ENCODE measurements at places on chromosomes 5 and 9. TPM values are rescaled to one million over a fixed set of nuclear protein-coding genes. Genes with fewer than 3 reads are reported as not detected.

- no peak for DNase-seq
Measured at GRCh38 chr5:148969291-148969690, 93.6 kb downstream of the SH3TC2 start.

GRCh38 chr9:73168298-73168934 is 16.8 kb downstream of the ANXA1 start:
- no peak for DNase-seq

- DNase-seq: no peak
Measured at GRCh38 chr5:54455413-54456157, at the start of gene HSPB3. Gene HSPB3 (plus strand): TSS chr5:54455699. CDS start chr5:54455790, 91 bp downstream.

GRCh38 chr5:91222482-91222881 is 160.6 kb downstream of the ARRDC3 start:
- DNase-seq: no peak

DNA sequence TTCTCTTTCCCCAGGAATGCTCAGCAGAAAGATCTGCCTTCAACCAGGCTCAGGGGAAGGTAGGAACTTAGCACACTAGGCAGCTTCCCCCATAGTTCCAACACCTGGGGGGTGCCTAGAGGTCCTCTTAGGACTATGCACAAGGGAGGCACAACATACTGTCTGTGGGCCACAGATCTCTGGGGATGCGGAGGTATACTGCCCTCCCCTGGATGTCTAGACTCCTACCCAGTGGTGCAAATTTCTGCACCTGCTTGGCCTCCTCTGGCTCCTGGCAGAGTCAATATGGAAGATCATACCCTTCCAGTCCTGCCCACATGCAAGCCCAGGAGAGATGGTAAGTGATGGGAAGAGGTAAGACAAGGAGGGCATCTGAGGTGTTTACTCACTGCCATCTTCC is 247.5 kb upstream of the DAPK1 start:
- no peak for DNase-seq

DNA sequence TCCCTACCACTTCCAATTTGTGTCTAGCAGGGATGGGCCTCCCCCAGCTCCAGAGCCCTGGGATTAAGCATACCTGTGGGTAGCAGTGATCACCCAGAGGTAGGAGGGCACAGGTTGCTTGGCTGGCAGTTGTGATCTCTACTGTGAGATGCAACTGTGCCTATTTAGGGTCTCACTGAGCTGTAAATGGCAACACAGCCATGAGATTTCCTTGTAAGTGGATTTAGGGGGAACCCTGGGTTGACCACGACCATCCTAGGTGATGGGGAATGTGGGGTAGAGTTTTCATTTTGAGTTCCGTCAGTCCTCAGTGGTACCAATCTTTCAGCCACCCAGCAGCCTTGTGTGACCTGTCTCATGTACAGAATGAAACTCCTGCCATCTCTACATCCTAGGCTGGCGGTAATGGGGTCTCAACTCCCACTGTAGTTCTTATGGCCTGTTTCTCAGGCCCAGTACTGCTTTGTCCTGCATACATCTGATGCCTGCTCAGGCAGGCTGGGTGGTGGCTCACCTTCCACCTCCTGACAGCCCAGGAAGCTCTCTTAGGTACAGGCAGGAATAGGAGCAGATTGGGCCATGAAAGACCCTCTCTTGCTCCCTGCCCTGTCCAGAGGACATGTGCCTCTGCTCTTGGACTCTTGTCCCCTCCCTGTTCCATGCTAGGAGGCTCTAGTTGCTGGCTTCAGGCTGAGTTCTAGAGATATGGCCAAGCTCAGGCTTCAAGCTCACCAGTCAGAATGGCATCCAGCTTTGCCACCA is 8.1 kb downstream of the HNRNPAB start:
- no peak for DNase-seq

DNA sequence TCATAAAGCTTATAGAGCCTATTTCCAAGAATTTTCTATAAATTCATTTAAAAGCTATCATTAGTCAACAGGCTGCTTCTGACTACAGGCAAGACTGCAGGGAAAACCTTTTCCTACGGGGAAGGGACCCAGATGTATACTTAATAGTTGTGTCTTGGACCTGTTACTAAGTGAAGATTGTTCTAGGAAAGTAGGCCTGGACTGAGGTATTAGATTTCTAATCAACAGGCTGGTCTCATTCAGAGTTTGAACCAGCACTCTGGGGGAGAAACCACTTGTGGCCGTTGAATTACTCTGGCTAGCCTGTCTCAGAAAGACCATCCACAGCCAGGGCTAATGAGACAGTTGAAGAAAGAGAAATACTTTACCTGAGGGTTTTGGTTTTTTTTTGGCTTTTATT is 60.0 kb downstream of the IL6ST start:
- no peak for DNase-seq

GRCh38 chr5:54794135-54794975 is 191.0 kb downstream of the ESM1 start:
- no peak for DNase-seq

DNA sequence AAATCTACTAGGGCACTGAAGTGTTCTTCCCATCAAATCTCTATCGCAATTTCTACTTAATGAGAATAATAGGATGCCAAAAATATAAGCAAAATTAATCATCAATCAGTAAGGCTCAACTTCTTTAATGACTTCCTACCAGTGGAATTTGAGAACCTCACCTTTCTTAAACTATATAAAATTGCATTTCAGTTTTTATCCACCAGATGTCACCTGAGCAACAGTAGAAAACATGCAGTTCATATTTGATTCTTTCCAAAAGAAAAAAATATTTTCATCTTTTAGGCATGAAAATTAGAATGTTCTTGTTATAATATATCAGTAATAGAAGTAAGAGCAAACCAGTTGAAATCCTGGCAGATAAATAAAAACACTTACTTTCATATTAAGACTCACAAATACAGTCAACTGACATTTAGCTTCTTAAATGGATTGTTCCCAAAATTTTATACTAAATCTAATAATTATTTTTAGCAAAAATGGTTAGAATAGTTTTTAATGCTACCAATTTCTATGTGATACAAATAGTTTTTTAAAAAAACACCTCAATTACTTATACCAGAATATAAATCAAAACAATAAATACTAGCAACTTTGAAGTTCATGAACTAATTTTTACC is 13.4 kb upstream of the CCDC112 start:
- peak; percentile 39 for DNase-seq

- DNase-seq: peak; percentile 67
Measured at GRCh38 chr5:145854651-145855258, 18.1 kb downstream of the GRXCR2 start.

DNA sequence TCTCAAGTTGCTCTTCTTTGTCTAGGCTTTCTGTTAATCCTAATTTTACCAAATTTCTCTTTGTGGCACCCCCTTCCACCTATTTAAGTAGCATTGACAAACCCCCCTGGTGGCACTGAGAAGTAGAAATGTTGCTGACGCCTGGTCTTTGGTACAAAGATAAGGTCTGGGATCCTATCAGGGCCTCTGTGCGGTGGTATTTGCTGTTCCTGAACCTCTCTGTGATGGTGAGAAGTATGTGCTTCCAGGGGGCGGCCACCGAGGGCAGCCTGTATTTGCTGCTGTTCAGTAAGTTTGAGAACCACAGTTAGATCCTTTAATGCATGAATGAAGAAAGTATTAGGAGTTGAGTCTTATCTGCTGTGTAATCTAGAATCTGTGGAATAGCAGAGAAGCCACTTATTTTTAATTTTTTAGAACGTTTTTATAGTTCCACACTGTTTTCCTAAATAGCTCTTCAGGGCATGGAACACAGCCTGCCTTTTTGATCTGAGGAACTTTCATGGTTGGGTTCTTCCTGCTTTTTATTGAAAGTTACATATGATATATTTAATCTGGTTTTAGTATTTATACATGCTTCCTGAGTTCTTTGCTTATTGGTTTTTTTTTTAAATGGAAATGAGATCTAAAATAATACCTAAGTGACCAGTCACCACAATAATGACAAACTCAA is 124.2 kb downstream of the TRIO start:
- DNase-seq: peak; percentile 30

DNA sequence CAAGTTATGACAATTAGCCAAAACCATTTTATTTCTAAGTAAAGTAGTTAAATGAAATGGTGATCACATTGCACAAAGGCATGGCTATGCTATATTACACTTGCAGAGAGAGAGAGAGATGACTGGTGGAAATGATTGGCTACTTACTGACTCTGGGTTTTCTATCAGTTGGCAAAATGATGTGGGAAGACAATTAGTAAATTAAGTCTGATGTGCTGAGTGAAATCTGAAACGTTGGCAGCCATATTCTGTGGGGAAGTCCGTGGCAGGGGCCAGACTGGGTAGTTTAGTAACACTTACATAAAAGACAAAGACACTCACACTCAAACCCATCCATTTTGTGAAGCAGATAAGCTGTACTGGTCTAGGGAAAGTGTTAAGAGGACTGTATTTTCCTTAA is 61.6 kb downstream of the ANXA1 start:
- no peak for DNase-seq

DNA sequence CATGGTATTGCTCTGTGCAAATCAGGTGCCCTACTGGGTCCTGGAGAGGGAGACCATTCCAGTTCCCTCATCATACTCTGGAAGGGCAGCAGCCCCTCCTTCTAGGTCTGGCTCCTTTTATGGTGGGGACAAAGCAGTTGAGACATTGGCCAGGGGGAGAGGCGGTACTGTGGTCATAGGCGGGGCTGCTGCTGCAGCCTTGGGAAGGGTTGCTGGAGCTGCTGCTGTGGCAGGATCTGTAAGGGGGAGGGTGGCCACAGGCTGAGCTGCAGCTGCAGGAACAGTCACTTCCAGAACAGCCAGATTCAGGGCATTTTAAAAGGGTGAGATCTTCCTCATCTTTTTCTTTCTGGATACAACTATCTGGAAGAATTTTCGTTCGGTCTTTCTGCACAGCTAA is 233.0 kb upstream of the SGCD start:
- DNase-seq: no peak

GRCh38 chr5:62722360-62722759 is 143.7 kb downstream of the LRRC70 start:
- no peak for DNase-seq

DNA sequence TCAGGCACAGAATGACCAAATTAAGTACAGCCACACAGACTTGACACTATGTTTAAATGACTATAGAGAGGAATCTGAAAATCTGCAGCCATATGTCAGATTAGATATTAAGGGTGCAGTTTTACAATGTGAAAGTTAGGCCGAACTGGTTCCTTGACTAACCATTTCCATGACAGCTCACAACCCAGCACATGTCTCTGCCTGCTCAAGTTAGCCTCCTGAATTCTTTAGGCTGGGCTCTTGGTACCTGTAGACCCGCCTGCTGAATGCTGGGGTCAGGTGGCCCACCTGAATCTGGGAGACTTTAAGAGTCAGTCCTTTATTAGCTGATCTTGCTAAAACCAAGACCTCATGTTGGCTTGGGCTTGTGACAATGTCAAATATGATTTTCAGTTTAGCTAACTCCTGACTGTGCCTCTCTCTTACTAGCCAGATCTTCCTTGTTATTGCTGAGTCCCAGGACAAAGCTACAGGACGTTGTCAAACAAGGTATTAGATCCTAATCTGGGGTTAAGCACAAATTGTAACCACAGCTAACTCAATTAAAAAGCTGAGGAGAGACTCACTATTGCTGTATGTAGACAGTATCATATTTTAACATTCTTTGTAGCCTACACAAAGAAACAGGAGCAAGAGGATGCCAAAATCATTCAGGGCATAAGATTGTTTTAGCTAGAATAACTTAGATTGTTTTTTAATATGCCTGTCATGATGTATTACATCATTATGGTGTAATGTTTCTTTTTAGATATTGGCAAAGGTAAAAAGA is 490.9 kb downstream of the SEMA5A start:
- DNase-seq: no peak

DNA sequence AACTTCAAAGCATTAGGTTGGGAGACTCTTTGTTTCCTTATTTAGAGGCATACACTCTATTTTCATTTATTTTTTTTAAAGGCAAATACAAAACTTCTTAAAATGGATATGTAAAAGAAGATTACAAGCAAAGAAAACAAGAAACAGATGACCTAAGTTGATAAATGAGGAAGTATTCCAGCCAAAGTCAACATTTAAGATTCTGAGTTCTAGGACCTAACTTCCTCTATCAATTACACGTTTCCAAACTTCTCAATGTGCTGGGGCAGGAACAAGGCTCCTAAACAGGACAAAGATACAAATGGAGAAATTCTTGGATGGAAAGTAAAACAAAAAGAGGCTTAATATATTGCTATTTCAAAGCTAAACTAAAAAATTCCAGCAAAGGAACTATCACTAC is 89.5 kb downstream of the TLE1 start:
- no peak for DNase-seq

DNA sequence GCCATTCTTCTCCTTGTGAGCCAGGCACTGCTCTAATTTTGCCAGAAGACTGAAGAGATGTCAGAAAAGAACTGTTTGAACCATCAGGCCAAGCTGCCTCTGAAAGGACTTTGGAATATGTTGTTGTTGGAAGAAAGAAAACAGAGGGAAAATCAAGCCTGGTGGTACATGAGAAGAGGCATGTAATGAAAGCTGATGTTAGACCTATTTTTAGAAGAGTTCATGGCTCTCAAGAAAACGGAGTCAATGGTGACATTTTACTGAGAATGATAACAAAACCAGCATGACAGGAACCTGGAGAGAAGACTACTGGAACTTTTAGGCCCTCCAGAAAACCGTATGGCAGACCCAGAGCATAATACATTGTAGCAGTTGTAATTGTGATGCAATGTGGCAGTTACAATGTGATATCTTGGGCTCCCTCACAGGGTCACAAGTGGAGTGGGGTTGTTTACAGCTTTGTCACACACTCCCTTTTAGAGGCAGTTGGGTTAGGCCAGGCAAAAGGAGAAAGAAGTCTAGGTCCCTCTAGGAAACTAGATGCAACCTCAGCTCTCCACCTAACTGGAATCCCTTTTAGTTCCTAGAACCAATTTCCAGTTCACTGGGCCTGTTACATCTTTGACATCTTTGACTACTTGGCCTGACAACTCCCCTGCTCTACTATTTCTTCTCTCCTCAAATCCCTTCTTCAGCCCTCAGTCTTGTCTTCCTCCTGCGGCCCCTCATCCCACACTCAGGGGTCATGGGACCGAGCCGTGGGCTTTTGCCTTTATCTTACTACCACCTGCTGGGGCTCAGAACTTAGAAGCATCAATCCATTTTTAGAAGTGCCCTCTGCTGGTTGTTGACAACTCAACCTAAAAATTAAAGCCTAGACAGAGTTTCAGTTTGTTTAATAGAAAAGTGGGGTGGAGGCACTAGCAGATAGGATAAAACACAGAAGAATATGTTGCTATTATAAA is 61.2 kb upstream of the JAK2 start:
- DNase-seq: peak; percentile 4

DNA sequence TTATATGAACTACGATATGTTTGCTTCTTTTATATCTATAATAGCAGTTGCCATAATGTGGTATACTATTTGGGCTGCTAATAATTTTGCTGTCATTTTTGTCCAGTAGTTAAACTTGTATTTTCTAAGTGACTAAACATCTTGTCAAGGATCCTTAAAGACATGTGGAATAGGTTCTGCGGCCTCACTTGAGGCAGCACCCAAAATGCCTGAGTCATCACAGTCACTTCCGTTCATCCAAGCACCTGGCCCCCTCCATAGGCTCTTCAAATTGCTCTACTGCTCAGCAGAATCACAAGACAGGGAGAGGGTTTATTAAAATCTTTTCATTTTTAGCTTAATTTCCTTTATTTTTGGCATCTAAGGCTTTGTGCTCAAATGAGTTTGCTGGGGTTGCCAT is 259.1 kb downstream of the AOPEP start:
- DNase-seq: no peak

COL5A1 gene
- 30.8 TPM for total RNA-seq

NCS1 gene
- 69.6 TPM for total RNA-seq

AK1 gene
- total RNA-seq: 32.4 TPM

SOX30 gene
- total RNA-seq: not detected

PCA3 gene
- total RNA-seq: not detected

LURAP1L gene
- total RNA-seq: 28.4 TPM
